ENCODE measurements at places on chromosomes 2 and 18.

DNA sequence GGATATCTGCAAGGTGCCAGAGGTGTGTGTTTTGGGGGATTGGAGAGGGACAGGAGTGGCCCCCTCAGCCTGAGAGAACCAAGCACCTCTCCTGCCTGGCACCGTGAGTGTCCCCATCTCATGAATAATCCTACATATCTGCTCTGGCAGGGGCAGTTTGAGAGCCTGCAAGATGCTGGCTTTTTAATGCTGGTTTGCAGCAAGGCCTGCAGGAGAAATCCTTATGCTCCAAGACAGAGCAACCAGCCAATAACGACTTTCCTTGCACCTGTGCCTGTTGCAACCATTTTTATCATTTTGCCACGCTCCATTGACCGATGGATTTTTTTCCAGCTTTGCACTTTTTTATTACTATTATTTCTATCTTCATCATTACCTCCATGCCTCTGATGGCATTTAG, 259.4 kb upstream of the SKOR2 start:
- no peak for DNase-seq

DNA sequence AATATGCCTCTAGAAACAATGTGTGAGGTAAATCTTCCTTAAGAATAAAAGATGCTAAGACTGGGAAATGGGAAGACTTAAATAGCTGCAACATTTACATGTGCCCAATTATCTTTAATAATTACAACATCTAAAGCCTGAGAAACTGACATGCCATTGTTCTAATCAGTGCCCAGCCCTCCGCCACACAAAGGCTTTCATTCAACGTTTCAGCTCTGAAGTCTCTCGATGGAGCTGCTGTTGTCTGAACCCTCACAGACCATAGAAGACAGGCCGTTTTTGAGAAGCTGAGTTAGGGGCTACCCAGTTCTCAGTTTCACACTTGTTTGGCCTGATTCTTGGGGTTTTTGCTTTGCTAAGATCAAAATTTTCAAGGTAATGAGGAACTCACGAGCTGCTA, 315.4 kb upstream of the CHST9 start:
- DNase-seq, result no peak

- DNase-seq, result no peak
Observed at GRCh38 chr18:7844017-7844416, 276.9 kb downstream of the PTPRM start.

GRCh38 chr2:21393173-21393572, 269.4 kb downstream of the TDRD15 start:
- DNase-seq, result no peak

Data from T-helper 9 cell (primary cell).